ENCODE measurements at places on chromosomes 11 and 22.

GRCh38 chr11:46514370-46514769, 79.5 kb downstream of the AMBRA1 start:
- no peaks in the 10 kb centered on the region for H3K27me3 ChIP-seq
- peaks cover 4% of the 10 kb centered on the region for H3K36me3 ChIP-seq
- no peak overlapping the region for H3K4me3 ChIP-seq
- H3K27ac ChIP-seq = peak overlapping the region; percentile 19

- no peaks in the 10 kb centered on the region for H3K27me3 ChIP-seq
- H3K36me3 ChIP-seq = peaks cover 13% of the 10 kb centered on the region
- peak overlapping the region; percentile 4 for H3K27ac ChIP-seq
- no peak for DNase-seq
These were observed 9.4 kb upstream of the FBLN1 start for GRCh38 chr22:45493286-45493771.

DNA sequence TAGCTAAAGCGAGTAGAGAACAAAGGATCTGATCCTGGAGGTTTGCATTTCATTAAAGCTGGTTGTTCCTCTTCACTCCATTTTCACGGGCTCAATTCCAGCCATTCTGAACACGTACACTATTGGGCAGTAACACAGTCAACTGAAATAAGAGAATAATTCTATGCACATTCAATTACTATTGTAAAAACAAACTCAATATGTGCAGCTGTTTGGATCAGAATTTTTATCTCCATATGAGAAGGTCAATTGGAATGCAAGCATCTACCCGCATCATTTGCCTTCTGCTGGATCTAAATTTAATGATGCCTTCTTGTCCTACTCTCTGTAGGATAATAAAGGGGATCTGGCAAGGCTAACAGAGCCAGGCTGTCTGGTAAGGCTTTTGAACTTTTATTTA, 562.8 kb upstream of the CCDC179 start:
- H3K27ac ChIP-seq = no peak overlapping the region
- peaks cover 36% of the 10 kb centered on the region for H3K4me1 ChIP-seq

DNA sequence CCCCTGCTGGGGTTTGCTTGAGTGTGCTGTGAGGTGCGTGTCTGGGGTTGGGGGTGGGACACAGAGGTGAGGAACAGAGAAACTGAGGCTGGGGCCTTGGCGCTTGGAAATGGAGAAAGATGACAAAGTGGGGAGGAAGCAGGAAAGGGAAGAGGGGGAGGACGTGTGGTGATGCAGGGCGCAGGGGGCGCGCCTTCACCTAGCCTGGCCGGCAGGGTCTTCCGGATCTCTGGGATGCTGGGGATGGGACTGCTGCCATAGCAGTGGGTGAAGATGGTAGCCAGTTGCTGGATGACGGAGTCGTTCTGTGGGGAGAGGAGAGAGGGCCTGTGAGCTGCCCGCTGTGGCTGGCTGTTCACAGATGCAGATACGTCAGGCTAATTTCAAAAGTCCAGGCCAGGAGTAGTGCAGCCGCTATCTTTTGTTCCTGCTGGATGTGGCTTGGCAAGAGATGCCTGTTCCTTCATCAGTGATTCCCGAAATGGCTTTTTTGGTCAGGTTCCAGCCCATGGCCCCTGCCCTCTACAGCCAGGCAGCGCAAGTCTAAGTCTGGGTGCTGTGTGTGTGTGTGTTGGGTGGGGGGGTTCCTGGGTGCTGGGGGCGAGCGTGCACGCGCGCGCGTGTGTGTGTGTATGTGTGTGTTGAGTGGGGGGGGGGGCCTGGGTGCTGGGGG, 54.8 kb downstream of the NAT10 start:
- no peak overlapping the region for H3K4me3 ChIP-seq
- H3K27me3 ChIP-seq = peaks cover 4% of the 10 kb centered on the region
- DNase-seq = no peak
- H3K36me3 ChIP-seq = no peaks in the 10 kb centered on the region
- no peaks in the 10 kb centered on the region for H3K4me1 ChIP-seq

DNA sequence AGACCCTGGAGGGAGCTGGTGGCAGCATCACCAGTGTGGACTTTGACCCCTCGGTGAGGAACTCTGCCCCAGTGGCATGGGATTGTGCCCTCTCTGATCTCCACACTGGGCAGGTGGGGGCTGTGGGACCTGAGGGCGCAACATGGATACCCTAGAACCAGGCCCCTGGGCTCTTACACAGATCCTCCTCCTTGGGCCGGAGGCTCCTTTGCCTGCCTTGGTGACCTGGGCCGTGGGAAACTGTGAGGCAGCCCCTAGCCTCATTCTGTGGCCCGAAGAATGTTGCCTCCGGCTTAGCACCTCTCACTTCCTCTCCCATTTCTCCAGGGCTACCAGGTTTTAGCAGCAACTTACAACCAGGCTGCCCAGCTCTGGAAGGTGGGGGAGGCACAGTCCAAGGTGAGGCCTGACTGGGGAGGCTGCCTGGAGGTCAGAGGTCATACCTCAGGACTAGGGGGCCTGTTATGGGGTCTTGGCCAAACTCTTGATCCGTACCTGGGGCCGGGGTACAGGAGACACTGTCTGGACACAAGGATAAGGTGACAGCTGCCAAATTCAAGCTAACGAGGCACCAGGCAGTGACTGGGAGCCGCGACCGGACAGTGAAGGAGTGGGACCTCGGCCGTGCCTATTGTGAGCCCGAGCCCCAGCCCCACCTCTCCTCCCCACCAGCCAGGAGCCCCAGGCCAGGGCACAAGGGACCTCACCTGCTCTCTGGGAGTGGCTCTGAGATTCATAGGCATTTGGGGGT, 12.2 kb downstream of the ATG16L2 start:
- DNase-seq = no peak
- peaks cover 15% of the 10 kb centered on the region for H3K4me1 ChIP-seq
- no peak overlapping the region for H3K27ac ChIP-seq
- no peak overlapping the region for H3K4me3 ChIP-seq
- H3K27me3 ChIP-seq = peaks cover 21% of the 10 kb centered on the region
- no peaks in the 10 kb centered on the region for H3K36me3 ChIP-seq
